ENCODE measurements at places on chromosomes 6 and 20. TPM values are rescaled to one million over a fixed set of nuclear protein-coding genes. Genes with fewer than 3 reads are reported as not detected.
A peak's percentile ranks its signal among the peaks of the same experiment; 100 is the strongest.

DNA sequence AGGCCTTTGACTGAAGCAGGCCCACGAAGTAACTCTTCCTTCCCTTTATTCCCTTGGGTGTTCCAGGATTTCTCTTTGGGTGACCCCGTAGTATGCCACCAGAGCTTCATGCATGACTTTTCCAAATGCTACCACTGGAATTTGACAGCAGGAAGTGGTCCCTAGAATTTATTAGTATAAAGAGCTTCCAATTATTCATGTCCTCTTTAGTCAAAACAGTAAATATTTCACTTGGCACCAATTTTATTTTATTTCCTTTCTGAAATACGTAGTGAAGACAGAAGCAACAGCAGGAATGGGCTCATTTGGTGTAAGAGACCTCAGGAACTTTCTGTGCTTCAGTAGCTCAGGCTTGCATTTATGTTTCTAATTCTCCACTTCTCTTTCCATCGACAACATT, 151.3 kb downstream of the LCA5 start:
- no peak for DNase-seq

- DNase-seq, result peak; percentile 88
Measured at GRCh38 chr6:135251498-135252441, 70.7 kb downstream of the MYB start.

TSHZ2 gene
- total RNA-seq, result not detected

OLIG3 gene
- not detected for total RNA-seq
